Left ventricle myocardium inferior (tissue), 1 donor: ENCODE measurements at places on chromosomes 16 and 17.

DNA sequence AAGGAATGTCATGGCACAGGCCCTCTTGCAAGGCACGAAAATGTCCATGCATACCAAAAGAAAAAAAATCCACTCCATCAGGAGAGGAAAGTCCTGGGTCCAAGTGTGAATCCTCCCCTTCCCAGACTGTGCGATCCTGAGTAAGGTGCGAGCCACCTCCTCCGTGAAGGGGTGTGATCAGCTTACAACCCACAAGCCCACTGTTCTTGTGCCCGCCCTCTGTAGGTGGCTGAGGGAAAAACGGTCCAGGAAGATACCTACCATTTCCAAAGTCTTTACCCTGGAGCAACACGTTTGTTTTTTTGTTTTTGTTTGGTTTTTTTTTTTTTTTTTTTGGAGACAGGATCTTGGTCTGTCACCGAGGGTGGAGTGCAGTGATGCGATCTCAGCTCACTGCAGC is 116.5 kb downstream of the ZNF423 start:
- DNase-seq = no peak

- DNase-seq = no peak
Observed at GRCh38 chr16:65069065-65069464, 52.8 kb downstream of the CDH11 start.

GRCh38 chr16:54210452-54211125 is 76.0 kb downstream of the IRX3 start:
- DNase-seq = no peak

GRCh38 chr17:61799812-61800484 is 63.4 kb downstream of the BRIP1 start:
- DNase-seq = no peak

DNA sequence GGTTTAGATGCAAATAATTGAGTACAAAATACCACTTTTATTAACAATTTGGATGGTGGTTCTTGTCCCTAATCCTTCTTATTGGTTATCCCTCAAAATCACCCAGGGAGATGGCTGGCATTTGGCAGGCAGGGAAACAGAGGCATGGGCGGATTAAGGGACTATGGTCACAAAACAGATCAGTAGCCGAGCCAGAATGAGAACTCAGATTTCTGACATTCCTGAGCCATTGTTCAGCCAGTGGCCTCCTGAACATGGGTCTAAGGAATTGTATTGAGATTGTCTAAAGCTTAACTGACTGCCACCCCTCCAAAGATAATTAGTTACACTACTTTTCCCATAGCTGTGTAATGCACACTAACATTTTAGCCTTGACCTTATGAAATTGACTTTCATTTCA is 88.4 kb downstream of the CHD9NB start:
- no peak for DNase-seq

- no peak for DNase-seq
Observed at GRCh38 chr16:57150682-57151330, 35.0 kb downstream of the PSME3IP1 start.

DNA sequence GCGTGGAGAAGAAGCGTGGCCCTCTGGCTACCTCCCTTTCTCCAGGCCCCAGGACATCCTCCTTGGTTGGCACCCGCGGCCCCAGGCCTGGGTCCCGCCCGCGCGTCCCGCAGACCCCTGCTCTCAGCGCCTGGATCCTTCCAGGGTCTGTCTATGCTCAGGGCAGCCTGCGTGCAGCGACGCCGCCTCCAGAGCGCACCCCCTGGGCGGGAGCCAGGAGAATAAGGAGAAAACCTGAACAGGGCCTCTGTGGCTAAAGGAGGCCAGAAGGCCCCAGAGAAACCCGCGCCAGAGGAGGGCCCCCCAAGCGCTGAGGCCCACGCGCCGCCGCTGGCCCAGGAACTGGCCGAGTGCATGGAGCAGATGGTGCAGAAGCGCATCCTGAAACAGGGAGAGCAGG is 40.4 kb upstream of the DNAJA2 start:
- no peak for DNase-seq

DNA sequence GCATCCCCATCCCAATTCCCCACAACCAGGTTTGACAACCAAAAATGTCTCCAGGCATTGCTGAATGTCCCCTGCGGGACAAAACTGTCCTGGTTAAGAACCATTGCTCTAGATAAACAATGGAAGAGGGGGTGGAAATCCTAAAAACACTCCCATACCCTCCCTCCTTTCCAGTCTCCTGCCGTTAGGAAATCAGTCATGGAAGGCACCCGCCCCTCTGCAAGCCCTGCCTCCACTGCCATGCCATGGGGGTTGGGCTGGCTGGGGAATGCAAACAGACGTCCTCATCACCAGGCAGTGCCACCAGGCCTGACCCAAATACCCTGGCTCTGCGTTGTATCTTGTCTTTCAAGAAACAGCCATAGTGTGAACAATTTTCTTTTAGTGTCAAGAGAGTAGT is 57.5 kb downstream of the CYTH1 start:
- DNase-seq = no peak

- DNase-seq = no peak
Observed at GRCh38 chr17:76498876-76499251, 2.4 kb downstream of the RHBDF2 start.

GRCh38 chr17:77301694-77302266 is 161.0 kb downstream of the SEC14L1 start:
- no peak for DNase-seq

- DNase-seq = peak; percentile 28
Observed at GRCh38 chr16:74999609-75000480, 1.0 kb downstream of the ZNRF1 start.

- peak; percentile 51 for DNase-seq
Observed at GRCh38 chr16:85238233-85238647, 126.0 kb upstream of the CIBAR2 start.

- DNase-seq = no peak
Observed at GRCh38 chr17:82745524-82745923, 6.3 kb upstream of the TBCD start.

GRCh38 chr17:19996502-19996901 is 12.7 kb upstream of the SPECC1 start:
- no peak for DNase-seq

DNA sequence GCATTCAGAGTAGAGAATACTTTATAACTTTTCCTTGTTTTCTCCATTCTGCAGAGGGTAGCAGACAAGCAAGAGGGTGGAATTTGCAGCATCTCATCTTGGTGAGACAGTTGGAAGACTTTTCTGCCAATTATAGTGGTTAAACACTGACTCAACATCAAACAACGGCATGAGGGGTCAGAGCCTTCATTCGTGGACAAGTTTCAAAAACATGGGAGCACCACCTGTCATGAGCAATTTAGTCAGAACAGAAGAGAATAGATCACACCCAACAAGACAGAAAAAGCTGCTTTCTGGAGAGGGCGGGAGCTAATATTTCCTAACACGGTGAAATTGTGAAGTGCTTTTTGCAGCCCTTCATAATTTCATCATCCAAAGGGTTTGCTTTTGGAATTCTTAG is 17.9 kb upstream of the ZNF652 start:
- DNase-seq = no peak

DNA sequence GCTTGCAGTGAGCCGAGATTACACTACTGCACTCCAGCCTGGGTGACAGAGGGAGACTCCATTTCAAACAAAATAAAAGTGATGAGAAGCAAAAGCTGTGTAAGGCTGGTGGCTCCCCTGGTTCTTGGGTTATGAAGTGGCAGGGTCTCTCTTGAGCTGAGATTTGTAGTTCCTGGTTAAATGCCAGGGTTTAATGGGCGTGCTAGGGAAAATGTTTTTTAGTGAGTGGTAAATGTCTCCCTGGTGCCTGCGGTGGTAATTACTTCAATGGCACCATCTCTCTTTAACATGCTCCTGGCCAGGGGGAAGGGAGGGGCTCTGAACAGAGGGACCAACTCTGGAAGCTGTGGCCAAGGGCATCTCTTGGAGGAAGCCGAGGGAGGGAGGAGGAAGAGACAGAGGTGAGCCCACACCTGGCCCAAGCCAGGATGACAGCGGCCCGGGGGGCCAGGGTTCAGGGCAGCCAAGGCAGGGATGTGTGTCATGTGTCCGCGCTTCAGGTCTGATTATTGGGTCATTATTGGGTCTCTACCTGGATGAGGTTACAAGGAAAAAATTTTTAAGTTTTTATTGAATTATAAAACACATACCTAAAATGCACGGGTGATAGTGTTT is 17.8 kb upstream of the RPL38 start:
- DNase-seq = no peak

- no peak for DNase-seq
Observed at GRCh38 chr17:11278186-11278991, 37.4 kb downstream of the SHISA6 start.

DNA sequence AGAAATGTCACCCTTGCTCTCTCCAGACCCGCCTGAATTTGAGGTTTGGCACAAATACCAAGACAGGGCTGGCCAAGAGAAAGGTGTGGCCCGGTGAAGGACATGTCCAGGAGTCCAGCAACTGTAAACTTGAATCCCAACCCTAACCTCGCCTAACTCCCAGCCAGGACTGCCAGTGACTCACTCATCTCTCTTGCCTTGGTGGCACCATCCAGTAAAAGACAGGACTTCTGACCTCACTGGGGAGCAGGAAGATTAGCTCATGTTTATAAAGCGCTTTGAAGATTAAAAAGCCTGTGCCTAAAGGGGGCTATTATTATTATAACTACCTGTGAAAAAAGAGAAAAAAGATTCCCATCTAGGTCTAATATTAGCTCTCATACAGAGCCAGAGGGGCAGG is 335.3 kb downstream of the SOX9 start:
- DNase-seq = no peak

DNA sequence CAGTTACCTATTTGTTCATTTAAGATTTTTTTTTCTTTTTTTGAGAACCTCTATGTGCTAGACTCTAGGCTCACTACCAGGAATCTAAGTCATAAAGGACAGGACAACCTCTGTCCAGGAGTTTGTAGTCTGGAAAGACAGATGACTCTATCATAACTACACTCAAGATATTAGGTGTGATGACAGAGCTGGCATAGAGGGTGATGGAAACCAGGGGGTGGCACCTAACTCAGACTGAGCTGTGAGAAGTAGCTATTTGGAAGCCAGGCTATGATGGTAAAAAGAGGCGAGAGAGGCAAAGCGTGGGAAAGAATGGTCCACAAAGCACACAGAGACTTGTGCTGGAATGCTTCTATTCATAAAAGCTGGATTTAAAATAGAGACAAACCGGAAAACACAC is 372.3 kb downstream of the SEC14L1 start:
- DNase-seq = no peak

GRCh38 chr16:84603140-84603816 is 14.6 kb downstream of the COTL1 start:
- DNase-seq = peak; percentile 76

- no peak for DNase-seq
Observed at GRCh38 chr17:82884341-82884969, 44.6 kb upstream of the ZNF750 start.
